ENCODE measurements at places on chromosomes 12 and 14.
A peak's percentile ranks its signal among the peaks of the same experiment; 100 is the strongest.

DNA sequence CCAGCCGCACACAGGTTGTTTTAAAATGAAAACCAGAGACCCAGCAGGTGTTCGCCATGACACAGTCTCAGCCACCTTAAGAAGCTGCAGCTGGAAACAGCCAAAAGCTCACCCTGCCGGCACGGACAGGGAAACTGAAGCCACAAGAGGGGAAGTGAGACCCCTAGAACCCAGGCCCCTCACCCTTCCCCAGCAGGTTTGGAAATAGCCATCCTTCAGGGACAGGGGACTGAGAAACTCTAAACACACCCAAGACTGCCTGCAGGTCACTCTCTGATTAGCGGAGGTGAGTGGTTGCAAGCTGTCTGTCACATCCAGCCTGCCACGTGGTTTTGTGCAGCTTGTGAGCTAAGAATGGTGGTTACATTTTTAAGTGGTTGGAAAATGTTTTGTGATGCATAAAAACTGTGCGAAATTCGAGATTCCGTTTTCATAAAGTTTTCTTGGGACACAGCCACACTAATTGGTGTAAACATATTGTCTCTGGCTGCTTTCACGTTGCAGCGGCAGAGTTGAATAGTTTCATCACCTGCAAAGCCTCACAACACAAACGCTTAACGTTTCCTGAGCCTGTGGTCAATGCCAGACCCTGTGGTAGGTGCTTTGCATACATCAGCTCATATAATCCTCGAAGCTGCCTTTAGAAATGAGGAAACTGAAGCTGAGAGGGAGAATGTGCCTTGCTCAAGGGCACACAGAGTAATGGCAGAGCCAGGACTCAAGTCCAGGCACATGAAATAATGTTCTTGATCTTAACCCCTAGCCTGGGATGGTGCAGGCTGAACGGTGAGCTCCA, 1.7 kb upstream of the SELPLG start:
- no peak for DNase-seq

- no peak for DNase-seq
These were observed 49.3 kb upstream of the TMPO start for GRCh38 chr12:98465950-98466602.

DNA sequence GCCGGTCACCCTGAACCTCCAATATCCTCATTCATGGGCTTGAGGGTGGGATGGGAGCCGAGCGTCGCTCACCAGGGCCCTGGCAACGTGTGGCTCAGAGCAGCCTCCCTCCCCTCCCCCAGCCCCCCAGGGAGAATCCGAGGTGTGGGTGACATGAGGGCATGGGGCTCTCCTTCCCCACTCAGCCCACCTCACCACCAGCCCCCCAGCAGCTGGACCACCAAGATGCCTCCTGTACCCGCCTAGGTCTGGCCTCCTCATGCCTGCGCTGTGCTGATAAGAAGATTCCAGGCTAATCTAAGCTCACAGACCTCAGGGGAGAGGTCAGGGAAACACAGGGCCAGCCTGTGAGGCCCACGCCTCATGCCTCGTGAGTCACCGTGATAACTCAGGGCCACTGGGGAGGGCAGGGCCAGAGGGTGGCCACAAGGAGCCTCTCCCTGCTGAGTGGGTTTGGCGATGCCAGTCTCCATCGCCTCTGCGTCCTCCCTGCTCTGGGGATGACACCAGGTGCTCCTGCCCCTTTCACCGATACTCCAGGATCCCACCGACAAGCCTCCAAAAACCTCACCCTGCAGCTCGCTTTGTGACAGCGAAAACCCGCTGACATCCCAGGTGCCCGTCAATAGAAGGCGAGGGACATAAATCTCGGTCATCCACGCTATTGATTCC, 56.9 kb downstream of the TESC start:
- no peak for DNase-seq

GRCh38 chr14:95530473-95531276, 4.2 kb upstream of the GLRX5 start:
- no peak for DNase-seq

GRCh38 chr12:108980831-108981618, 39.8 kb downstream of the SVOP start:
- no peak for DNase-seq

DNA sequence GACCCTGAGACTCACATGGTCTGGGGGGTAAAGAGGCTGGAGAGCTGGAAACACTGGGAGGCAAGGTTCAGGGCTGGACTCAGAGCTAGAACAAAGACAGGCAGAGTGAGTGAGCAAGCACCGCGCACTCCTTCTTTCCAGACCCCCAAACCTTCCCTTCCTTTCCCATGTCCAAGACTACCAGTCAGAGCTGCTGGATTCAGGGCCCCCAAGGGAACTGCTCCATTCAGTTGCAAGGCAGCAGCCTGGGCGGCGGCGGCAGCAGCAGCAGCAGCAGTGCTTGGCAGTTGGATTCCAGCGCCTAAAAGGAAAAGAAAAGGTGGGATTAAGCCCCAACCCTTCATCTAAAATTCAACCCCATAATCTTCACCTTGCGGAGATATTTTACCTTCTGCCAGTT, 17.1 kb downstream of the RBM23 start:
- DNase-seq, result no peak

GRCh38 chr12:91326058-91327027, 143.7 kb upstream of the DCN start:
- DNase-seq, result peak; percentile 53

GRCh38 chr12:100956311-100956852, 161.8 kb downstream of the ANO4 start:
- no peak for DNase-seq

GRCh38 chr14:28762303-28762954, 4.2 kb upstream of the FOXG1 start:
- no peak for DNase-seq

GRCh38 chr12:114342656-114343055, 63.3 kb downstream of the TBX5 start:
- DNase-seq, result no peak

GRCh38 chr14:33369972-33370371, 431.3 kb downstream of the NPAS3 start:
- DNase-seq, result no peak

GRCh38 chr14:94884616-94885230, 114.8 kb upstream of the GSC start:
- no peak for DNase-seq

DNA sequence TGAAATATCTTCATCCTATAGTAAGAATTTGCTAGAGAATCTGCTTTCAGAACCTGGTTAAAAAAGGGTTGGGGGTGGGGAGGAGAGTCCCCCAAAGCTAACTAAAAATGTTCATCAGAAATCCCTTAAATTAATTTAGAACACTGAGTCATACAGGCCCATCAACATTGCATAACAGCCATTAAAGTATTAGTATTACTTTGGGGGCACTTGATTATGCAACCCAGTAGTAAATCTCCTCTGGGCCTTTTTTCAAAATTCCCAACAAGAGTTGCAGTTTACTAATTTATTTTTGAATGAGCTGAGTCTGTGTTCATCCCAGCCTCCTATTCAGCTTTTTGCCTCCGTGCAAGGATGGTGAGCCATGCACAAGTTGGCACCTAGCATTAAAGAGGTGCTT, 8.8 kb upstream of the SLC24A4 start:
- DNase-seq, result no peak

DNA sequence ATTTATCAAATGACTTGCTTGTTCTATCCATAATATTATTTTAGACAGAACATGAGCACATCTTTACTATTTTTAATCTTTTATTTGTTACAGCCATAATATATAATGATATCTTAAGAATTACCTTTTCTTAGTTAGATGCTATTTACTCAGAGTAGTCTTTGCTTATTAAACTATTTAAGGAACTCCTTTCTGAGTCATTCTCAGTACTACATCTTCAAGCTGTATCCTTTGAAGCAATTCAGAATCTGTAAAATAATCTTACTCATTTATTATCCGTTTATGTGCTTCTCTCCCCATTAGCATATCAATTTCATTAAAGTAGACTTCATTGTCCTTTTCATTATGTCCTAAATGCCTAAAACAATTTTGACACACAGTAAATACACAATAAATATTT, 240.4 kb upstream of the FAR2 start:
- no peak for DNase-seq

DNA sequence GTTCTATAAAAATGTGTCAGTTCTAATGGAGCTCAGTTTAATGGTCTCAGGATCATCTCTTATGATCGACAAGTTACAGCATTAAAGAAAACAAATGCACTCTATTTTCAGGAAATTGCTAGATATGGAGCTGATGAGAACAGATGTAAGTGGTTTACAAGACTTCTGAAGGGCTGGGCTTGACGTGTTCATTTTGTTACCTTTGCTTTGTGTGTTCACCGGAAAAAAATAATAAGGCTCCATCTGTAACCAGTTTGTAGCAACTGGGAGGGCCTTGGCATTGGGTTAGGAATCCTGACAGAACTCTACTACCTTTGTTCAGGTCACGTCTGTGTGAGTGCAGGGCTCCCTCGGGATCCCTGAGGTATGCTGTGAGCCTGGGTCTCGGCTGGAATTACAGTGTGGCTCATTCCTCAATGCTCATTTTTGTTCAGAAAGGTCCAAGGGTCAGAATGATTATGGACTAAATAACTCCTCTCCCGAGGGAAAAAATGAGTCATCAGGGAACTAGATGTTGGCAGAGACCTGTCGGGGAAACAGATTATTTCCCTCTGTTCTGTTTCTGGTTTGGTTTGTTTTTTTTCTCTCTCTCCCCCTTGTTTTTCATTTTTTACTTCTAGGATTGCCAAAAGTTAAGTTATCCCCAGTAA, 158.0 kb downstream of the SLC5A8 start:
- DNase-seq, result no peak

DNA sequence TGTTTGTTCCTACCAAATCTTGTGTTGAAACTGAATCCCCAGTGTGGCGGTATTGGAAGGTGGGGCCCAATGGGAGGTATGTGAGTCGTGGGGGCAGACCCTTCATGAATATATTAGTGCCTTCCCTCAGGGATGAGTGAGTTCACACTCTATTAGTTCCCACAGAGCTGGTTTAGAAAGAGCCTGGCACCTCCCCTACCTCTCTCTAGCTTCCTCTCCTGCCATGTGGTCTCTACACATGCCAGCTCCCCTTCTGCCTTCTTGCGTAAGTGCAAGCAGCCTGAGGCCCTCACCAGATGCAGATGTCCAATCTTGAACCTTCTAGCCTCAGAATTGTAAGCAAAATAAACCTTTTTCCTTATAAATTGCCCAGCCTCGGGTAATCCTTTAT, 105.8 kb downstream of the SPTSSA start:
- DNase-seq, result no peak

GRCh38 chr12:57330992-57331391, 80.0 kb upstream of the STAC3 start:
- no peak for DNase-seq

DNA sequence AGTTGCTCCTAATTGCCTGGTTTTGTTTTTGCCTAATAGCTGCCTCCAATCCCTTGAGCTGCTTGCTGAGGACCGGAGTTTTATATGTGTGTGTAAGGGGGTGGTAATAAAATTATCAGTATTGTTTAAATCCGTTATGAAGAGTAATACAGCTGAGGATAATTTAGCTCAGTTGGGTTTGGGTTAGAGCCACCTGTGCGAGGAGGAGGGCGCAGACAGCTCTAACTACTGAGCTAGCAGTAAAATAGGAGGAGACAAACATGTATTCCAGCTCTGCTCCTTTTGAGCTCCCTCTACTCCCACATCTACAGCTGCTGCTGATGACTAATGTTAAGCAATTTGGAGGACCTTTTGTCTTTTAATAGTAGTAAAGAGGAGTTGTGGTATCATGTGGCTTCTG, 61.5 kb downstream of the SPATS2 start:
- no peak for DNase-seq

DNA sequence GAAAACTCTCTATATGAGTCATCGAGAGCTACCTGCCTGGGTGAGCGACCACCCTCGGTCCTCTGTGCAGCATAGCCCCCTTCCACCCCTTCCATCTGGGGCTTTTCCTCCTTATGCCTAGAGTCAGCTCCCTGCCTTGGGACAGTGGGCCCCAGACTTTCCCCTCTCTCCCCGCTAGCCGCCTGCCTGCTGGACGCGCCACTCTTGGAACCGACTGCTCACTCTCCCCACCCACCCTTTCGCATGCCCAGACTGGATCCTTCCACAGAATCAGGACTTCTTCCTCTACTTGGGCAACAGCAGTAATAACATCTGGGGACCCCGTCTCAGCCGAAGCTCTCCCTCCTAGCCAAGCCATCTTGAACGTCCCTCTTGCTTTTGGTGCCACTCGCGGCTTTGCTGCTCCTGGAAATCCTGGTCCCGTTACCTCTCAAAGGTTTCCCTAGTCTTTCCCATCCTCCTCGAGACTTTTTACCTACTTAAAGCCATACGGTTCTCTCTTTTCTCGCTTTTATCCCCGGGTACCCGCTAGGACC, 671 bp downstream of the ESYT1 start:
- peak; percentile 72 for DNase-seq

GRCh38 chr12:62446754-62447452, 19.7 kb upstream of the MON2 start:
- DNase-seq, result no peak

DNA sequence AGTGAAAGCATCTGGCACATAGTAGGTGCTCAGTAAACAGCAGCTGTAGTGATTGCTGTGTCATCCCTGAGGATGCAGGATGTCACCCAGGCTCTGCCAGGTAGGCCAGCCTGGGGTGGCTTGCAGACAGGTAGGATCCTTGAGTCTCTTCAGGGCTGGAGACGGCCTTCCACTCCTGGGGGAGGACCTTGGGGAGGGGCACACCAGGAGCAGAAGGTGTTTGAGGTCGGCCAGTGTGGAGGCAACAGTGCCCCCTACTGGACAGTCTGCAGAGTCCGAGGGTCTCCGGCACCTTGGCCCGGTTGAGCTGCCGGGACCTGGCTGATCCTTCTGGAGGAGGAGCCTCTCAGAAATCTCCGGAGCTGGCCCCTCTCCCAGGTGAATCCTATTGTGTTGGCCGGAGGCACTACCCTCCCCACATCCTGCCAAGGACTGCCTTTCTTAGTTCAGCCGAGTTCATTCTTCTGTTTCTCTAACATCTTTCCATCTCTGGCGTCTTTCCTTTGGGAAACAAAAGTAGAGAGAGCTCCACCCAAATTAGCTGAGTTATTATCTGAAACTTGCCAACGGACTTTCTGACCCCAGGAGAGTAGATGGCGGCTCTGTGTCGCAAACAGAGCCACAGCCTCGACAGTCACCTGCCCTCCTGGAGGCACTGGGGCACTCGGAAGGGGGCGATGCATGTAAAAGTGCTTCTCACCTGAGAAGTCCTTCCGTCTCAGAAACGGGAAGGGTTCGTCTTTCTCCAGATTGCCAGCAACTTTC, 41.8 kb upstream of the CLMN start:
- DNase-seq, result peak; percentile 69

DNA sequence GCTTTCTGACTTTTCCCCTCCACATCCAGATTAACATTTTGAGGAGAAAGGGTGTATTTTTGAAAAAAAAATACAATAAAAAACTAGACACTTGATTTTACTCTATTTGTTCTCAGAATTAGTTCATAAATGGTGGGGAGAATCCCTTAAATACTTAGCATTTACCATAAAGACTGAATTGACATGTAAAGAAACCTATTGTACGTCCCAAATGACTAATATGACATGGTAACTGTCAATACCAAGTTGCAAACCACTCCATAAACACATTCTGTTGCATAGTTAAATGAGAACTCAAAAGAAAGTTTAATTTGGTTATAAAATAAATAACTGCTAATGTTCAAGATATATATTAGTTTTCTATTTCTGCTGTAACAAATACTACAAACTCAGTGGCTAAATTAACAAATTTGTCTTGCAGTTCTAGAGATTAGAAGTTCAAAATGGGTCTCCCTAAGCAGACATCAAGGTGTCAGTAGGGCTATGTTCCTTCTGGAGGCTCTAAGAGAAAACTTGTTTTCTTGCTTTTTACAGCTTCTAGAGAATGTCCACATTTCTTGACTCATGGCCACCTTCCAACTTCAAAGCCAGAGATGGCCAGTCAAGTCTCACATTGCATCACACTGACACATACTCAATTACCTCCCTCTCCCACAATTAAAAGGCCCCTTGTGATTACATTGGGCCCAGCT, 16.0 kb downstream of the NELL2 start:
- no peak for DNase-seq

- DNase-seq, result no peak
These were observed 262.5 kb downstream of the GXYLT1 start for GRCh38 chr12:41881891-41882805.

Measured in ecto neural progenitor cell (in vitro differentiated cells).